ENCODE measurements at places on chromosomes 1 and 21.

DNA sequence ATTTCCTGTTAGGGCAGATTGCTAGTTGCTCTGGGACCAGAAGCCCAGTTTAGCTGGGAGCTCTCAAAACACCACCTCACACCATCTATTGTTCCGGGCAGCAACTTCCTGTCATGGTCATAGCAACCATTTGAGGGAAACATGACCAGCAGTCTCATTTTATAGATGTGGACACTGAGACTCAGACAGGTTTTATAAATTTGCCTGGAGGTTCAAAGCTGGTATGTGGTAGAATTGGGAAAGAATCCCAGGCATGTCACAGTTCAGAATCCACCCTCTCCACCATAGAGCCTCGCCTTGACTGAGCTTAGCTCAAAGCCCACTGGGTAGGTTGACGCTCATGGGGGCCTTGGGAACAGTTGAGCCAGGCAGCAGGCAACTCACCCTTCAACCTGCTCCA, 14.0 kb upstream of the TRIM67 start:
- no peak for DNase-seq

GRCh38 chr1:94119796-94120569, 965 bp downstream of the ABCA4 start:
- no peak for DNase-seq

DNA sequence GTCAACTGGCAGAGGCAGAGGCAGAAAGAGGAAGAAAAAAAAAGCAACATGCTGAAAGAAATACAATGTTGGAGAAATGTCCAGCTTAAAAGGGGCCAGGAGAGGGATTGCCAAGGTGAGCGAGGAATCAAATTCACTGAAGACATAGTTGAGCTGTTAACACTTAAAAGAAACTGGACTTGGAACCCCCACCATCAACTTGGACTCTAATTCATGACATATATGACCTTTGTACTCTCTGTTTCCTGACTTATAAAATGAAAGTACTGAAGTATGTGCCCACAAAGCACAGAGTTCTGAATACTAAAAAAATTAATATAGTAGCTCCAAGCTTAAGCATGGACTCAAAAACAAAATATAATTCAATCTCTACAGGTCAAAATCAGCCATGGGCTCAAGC, 16.1 kb downstream of the PRR9 start:
- DNase-seq: no peak

GRCh38 chr1:33060579-33061083, 20.3 kb upstream of the AZIN2 start:
- DNase-seq: no peak

DNA sequence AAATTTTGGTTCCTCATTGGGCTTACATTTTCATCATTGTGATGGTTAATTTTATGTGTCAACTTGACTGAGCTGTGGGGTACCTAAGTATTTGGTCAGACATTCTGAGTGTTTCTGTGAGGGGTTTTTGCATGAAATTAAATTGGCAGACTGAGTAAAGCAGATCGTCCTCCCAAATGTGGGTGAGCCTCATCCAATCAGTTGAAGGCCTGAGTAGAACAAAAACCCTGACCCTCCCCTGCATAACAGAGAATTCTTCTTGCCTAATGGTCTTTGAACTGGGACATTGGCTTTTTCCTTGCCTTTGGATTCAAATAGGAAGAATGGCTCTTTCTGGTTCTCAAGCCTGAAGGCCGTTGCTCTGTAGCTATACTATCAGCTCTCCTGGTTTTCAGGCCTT, 59.1 kb upstream of the JUN start:
- DNase-seq: no peak

- no peak for DNase-seq
Observed at GRCh38 chr1:1141911-1142250, 26.0 kb upstream of the C1orf159 start.

DNA sequence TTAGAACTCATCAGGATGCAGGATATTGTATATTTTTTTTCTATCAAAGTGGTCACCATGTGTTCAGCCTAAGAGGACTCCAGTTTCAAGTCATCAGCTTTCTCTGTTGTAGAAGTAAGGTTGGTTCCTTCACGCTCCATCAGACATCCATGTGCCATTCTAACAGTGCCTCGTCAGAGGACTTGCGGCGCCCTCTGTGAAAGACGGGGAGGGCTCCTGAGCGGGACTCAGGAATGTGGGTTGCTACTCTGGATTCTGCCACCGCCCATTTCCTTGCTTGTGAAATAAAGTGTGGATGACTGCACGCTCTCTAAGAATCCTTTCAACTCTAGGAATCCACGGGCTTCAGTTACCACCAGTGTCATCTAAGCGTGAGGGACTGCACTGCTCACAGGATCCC, 593.5 kb downstream of the KIF26B start:
- no peak for DNase-seq
